ENCODE measurements at places on chromosomes 1 and 21.

DNA sequence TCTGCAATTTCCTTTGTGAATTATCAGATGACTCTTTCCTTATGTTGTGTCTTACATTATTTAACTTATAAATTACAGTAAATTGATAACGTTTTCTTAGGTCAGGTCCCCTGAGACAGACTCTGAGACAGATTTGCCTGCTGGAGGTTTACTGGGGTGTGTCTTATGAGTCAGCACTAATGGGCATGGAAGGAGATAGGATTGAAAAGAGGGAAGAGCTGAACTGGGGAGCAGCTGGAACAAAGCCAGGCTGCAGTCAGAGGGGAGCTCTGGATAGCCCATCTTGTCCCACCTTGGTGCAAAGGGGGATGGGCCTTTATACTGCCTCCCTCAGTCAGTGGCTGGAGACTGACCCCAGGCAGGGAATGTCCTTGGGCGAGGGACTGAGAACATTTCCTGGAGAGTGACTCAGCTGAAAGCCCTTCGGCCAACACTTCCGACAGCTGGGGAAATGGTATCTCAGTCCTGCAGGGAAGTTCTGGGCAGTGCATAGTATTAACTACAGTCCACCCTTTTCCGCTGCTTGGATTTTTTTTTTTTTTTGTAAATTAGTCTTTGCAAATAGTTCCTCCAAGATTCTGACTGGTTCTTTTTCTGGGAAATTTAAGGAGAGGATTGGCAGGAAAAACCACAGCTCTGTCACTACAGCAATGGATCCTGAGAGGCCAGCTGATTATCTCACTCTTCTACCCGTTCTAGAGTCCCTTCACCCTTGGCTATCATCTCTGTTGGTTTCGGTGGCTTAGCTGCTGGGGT lies 39.1 kb upstream of the CDC42BPA start:
- H3K27me3 ChIP-seq = no peaks in the 10 kb centered on the region
- no peak overlapping the region for H3K4me3 ChIP-seq
- H3K4me1 ChIP-seq = no peaks in the 10 kb centered on the region

GRCh38 chr1:167455786-167456446 lies 62.4 kb downstream of the CD247 start:
- DNase-seq = no peak
- H3K4me3 ChIP-seq = peak overlapping the region; percentile 76
- no peaks in the 10 kb centered on the region for H3K4me1 ChIP-seq
- H3K27ac ChIP-seq = peak overlapping the region; percentile 74
- H3K27me3 ChIP-seq = no peaks in the 10 kb centered on the region
- H3K36me3 ChIP-seq = no peaks in the 10 kb centered on the region

DNA sequence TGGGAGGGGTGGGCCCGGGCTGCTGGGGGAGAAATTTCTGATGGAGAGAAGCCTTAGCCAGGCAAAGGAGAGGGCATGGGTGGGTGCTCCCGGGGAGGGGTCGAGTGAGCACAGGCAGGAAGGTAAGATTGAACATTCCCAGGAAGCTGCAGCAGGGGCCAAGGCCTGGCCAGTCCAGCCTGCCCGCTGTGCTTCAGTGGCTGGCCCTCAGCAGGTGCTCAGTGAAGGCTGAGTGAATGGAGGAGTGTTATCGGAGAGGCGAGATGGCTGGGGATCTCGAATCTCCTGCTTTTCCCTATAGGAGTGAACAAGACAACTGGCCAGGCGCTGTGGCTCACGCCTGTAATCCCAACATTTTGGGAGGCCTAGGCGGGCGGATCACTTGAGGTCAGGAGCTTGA lies 20.9 kb downstream of the SPSB1 start:
- H3K4me3 ChIP-seq = no peak overlapping the region
- no peaks in the 10 kb centered on the region for H3K27me3 ChIP-seq
- no peaks in the 10 kb centered on the region for H3K36me3 ChIP-seq
- DNase-seq = no peak

GRCh38 chr21:33937146-33937545 lies 21.5 kb upstream of the ATP5PO start:
- no peak overlapping the region for H3K27ac ChIP-seq
- no peak for DNase-seq
- H3K36me3 ChIP-seq = no peaks in the 10 kb centered on the region
- no peaks in the 10 kb centered on the region for H3K4me1 ChIP-seq
- H3K4me3 ChIP-seq = no peak overlapping the region

- H3K4me1 ChIP-seq = no peaks in the 10 kb centered on the region
- DNase-seq = no peak
- no peak overlapping the region for H3K4me3 ChIP-seq
- no peak overlapping the region for H3K27ac ChIP-seq
- no peaks in the 10 kb centered on the region for H3K27me3 ChIP-seq
- no peaks in the 10 kb centered on the region for H3K36me3 ChIP-seq
Observed at GRCh38 chr1:54609301-54609921, 13.9 kb downstream of the FAM151A start.

GRCh38 chr1:202879128-202879527 lies 9.8 kb downstream of the RABIF start:
- no peaks in the 10 kb centered on the region for H3K4me1 ChIP-seq
- no peaks in the 10 kb centered on the region for H3K36me3 ChIP-seq
- no peak overlapping the region for H3K27ac ChIP-seq

DNA sequence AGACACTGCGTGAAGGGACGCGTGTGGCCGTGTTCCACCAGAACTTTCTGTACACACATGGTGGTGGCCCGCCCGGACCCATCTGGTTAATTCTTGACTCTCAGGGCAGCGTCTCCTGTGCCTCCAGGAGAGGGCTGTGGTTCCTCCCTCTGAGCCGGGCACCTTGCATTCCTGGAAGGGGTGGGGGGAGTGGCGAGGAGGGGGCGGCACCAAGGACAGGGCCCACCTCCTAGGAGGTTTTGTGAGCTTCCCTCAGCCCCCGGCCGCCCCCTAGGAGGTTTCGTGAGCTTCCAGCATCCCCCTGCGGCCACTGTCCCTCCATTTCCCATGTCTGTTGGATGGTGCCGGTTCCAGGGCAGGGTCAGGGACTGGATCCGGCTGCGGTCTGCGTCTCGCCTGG lies 28.9 kb downstream of the FAAP20 start:
- no peaks in the 10 kb centered on the region for H3K27me3 ChIP-seq
- no peaks in the 10 kb centered on the region for H3K4me1 ChIP-seq
- H3K36me3 ChIP-seq = no peaks in the 10 kb centered on the region
- no peak overlapping the region for H3K4me3 ChIP-seq

GRCh38 chr1:111486431-111486830 lies 12.6 kb downstream of the C1orf162 start:
- H3K27ac ChIP-seq = no peak overlapping the region
- no peaks in the 10 kb centered on the region for H3K27me3 ChIP-seq
- no peaks in the 10 kb centered on the region for H3K4me1 ChIP-seq

DNA sequence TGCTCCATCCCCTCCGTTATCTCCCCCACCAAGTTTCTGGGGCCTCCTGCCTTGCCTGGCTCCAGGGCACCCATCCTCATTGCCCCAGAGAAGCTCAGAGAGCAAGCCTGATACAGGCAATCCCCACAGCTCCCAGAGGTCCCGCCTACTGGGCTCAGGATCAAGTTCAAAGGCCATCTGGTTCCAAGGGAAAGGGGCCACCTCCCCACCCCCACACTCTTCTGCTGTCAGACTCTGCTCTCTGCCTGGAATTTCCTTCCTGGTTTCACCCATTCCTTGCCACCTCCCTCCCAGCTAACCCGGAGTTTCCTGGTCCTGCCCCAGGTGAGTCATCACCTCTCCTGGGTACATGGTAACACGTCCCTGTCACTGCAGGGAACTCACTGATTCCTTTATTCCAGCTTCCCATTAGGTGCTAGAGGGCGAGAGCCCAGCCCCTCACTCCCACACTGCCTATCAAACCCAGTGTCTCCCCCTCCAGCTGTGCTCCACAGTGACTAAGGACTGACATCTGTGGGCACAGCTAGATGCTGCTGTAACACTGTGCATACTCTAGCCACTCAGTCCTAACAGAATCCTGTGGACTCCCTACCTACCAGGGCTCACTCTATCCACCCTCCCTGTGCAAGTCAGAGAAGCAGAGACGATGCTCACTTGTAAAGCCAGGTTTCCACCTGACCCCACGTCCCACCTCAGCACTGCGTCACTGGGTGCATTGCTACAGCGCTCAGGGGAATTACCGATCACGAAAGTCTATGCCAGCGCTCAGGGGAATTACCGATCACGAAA lies 21.8 kb downstream of the RSPH1 start:
- H3K27me3 ChIP-seq = no peaks in the 10 kb centered on the region
- no peaks in the 10 kb centered on the region for H3K4me1 ChIP-seq
- no peaks in the 10 kb centered on the region for H3K36me3 ChIP-seq
- H3K4me3 ChIP-seq = no peak overlapping the region

DNA sequence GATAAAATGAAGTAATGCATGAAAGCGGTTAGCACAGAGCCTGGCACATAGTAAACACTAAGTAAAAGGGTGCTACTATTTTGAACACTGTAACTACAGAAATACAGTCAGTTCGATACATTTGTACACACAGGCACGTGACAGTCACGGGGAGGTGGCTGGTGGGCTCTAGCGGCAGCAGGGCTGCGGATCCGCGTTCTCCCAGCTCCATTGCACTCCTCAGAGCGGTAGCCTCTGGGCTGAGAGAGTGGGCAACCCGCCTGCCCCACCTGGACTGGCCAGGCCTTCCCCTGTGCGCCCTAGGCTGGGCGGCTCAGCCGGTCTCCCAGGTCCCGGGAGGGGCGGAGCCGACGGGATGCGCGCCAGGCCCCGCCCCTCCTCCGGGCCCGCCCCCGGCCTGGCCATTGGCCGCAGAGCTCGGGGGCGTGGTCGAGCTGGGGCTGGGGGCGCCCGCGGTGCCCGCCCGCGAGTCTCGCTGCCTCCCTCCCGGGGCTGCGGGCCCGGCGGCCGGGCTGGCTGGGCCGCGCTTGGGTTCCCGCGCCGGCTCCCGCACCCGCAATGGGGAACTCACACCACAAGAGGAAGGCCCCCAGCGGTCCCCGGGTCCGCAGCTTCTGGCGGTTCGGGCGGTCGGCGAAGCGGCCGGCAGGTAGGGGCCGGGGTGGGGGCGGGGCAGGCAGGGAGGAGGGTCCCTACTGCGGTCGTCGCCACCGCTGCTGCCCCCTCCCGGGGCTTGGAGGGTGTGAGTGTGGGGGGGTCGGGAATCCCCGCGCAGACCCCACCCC lies 51.2 kb upstream of the SYNC start:
- H3K27ac ChIP-seq = peak overlapping the region; percentile 49
- peaks cover 6% of the 10 kb centered on the region for H3K4me1 ChIP-seq
- no peaks in the 10 kb centered on the region for H3K27me3 ChIP-seq
- DNase-seq = peak; percentile 58
- H3K36me3 ChIP-seq = no peaks in the 10 kb centered on the region

GRCh38 chr1:178094739-178095645 lies 1.1 kb downstream of the RASAL2 start:
- H3K4me1 ChIP-seq = no peaks in the 10 kb centered on the region
- H3K27ac ChIP-seq = peak overlapping the region; percentile 88
- H3K4me3 ChIP-seq = peak overlapping the region; percentile 69
- DNase-seq = no peak

DNA sequence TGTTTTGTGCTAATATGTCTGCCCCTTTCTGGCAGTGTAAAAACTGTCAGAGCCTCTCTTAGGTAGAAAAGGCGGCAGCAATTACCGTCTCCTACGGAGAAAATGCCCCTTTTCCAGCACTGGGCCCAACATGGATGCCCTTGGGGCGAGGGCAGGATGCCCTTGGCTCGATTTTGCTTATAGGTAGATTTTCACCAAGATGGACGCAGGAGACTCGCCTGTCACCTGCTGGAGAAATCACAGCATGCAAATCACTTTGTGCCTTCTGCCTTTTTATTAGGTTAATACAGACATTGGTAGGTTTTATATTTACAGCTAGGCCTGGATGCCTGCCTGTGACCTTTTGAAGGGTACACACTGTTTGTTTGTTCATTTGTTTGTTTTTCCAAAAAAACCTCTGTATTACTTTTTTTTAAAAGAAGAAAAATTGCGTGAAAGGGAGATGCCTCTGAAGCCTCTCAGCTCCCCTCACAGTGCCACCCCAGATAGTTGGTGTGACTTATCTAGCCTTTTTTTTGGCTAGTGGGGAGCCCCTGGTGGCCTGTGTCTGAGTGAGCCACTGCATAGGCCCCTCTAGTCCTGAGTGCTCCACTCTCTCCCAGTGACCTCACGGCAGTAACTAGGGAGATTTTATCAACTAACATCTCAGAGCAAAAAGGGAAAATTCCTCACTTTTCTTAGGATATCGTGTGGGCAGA lies 2.5 kb downstream of the ATP1B1 start:
- peak overlapping the region; percentile 58 for H3K4me3 ChIP-seq
- H3K27me3 ChIP-seq = no peaks in the 10 kb centered on the region
- H3K4me1 ChIP-seq = no peaks in the 10 kb centered on the region
- no peak for DNase-seq

- no peaks in the 10 kb centered on the region for H3K27me3 ChIP-seq
- no peak overlapping the region for H3K27ac ChIP-seq
- no peaks in the 10 kb centered on the region for H3K4me1 ChIP-seq
- no peak for DNase-seq
Observed at GRCh38 chr1:26597629-26598039, 68.1 kb downstream of the RPS6KA1 start.

GRCh38 chr1:75233302-75233929 lies 99.2 kb downstream of the LHX8 start:
- DNase-seq = no peak
- H3K27ac ChIP-seq = no peak overlapping the region
- H3K4me3 ChIP-seq = no peak overlapping the region
- H3K4me1 ChIP-seq = no peaks in the 10 kb centered on the region

DNA sequence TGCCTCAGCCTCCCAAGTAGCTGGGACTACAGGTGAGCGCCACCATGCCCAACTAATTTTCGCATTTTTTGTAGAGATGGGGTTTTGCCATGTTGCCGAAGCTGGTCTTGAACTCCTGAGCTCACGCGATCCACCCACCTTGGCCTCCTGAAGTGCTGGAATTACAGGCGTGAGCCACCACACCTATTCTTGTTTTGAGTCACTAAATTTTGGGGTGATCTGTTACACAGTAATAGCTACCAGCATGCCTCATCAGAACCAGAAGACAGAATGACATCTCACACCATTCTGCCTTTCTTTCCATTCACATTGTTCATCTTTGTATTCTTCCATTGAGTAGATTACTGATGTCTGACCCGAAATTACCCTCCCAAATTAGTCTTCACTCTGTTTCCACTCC lies 9.1 kb downstream of the RHBDL2 start:
- no peaks in the 10 kb centered on the region for H3K27me3 ChIP-seq
- no peaks in the 10 kb centered on the region for H3K36me3 ChIP-seq
- no peak overlapping the region for H3K27ac ChIP-seq
- no peak overlapping the region for H3K4me3 ChIP-seq
- DNase-seq = no peak

Measured in uterus (tissue), 4 donors.